D721Med (cell line): ENCODE measurements at places on chromosomes 1 and 21.
A peak's percentile ranks its signal among the peaks of the same experiment; 100 is the strongest.

- DNase-seq: no peak
Observed at GRCh38 chr1:228087771-228088251, 5.3 kb downstream of the ARF1 start.

DNA sequence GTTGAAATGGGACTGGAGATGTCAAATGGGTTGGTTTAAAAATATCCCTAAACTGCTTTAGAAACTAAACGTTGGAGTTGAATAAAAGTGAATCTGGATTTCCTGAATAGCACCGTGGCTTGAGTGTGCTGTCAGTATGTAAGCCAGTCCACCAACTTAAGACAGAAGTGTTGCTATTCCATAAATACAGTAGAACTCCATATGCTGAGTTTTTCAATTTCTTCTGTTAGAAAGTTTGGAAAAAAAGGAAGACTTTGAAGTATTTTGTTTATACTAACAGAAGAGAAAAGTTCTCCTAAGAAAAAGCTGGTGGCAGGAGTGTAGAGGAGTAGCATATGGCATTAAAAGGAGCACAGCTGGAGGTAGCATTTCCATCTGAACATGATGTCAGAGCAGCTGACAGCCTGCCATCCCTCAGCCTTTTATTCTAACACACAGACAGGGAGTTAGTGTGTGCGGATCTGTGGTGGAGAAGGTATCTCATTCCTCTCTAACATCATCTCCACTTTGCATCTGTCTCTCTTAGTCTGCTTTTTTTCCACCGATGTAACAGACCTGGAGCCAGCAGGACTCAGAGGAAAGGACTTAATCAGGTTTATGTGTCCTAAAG, at the start of gene ZBTB18:
ZBTB18 (plus strand) TSS at position 449 of the 610 bp plus-strand sequence; CDS start at position 598, 149 bp downstream.
- peak; percentile 68 for DNase-seq

GRCh38 chr1:33221385-33221758, 34.9 kb upstream of the ZNF362 start:
- no peak for DNase-seq

DNA sequence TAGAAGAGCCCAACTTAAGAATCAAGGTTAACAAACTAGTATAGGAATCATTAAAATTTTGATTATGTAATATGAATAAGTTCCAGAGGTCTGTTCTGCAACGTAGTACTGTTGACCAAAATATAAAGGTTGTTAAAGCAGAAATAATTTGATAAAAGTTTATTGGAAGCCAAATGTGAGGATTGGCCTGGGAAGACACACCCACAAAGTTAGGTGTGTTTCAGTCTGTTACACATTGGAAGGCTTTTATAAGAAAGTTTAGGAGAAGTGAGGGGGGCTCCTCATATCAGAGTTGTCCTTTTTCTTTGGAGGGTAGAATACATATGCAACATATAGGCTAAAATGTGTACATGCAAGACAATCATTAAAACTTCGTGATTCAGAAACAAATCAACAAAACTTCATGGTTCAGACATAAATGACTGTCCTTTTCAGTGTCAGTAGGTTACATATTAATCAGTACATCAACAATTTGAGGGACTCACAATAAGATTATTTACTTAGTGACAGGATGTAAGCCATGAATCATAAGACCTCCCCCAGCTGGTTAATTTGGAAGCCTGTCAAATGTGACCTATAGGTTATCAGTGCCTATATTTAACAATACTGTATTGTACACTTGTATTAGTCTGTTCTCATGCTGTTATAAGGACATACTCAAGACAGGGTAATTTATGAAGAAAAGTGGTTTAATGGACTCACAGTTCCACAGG, 245.0 kb upstream of the B3GALT2 start:
- no peak for DNase-seq

DNA sequence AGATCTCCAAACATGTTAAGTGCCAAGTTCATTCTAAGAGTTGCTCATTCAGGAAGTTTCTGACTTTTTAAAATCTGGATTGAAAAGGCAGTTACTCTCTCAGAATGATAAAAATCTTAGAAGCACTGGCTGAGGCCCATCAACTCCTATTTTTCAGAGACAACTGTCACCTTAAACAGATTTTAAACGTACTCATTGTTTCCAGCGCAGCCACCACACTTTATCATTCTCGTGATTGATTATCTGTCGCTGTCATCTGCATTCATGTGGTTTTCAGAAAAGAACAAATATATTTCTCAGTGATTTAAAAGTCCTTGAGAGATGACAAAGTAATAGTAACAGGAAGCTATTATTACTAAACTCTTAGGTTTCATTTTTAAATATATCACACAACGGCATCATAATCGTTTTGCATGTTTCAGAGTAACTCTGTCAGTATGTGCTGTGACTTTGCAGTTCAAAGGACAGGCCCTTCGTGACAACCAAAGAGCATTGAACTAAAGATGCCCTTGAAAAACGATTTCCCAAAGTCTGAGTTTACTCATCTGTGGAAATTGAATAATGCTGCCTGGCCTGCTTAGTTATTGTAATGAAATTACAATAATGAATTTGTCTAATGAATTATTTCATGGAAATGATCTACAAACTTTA, 14.9 kb upstream of the KCNK1 start:
- no peak for DNase-seq

GRCh38 chr1:151705753-151706463, 10.7 kb downstream of the CELF3 start:
- no peak for DNase-seq

DNA sequence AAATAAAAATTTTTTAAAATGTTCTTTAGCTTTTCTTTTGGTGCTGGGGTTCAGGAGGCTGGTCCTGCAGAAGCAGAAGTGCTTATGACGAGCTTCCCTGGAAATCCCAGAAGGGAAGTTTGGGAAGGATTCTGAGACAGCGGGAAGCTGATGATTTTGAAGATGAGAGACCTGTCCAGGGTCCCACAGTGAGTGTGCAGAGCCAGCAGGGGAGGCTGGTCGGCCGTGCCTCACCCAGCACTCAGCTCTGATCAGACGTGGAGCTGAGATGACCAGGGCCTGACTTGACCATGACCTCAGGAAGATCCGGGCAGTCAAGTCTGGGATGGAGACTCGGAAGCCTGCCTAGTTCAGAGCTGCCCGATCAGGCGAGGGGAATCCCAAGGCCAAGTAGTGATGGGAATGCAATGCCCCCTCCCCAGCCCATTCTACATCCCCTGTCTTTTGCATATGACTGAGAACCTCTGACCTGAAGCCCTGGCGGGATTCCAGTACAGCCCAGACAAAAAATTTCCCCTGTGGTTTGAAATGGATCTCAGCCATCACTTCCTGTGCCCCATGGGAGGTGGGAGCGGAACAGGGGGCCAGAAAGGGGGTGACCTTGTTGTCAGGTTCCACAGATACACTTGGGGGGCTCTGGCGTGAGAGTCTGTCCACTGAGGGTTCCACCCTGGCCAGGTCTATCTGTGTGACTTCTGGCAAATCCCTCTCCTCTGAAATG, 96.8 kb upstream of the RUNX3 start:
- no peak for DNase-seq

GRCh38 chr1:245715291-245715701, 560.5 kb downstream of the KIF26B start:
- DNase-seq: no peak

DNA sequence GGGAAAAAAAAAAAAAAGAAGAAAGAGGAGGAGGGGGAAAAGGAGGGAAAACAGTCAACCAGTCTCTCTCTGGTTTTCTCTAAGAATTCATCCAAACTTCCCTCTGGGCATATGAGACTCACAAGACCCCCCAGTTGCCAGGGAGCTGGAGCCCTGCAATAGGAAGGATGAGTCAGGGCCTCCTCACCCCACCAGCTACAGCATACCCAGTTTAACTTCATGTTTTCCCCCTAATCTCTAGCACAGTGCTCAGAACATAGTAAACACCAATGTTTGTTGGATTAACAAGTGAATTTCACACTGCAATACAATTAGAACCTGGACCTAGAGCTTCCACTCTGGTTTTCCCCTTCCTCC, 7.8 kb downstream of the F11R start:
- DNase-seq: no peak

- DNase-seq: no peak
Observed at GRCh38 chr1:3628445-3628844, 3.6 kb downstream of the TPRG1L start.

DNA sequence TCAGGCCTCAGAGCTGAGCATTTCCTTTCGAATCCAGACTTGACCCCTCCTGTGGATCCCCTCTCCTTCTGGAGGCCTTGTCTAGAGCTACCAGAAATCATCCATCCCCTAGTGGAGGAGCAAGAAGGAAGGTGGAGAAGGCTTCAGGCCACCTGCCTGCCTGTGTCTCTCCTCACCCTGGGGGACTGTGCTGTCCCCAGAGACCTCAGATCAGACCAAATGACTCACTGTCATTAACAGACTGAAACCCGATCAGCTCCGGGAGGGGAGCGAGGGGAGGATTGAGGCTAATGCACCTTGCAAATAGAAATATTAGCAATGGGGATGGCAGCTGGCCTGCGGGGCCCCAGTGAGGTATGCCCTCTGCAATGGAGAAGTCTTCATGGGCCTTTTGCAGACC, 2.1 kb downstream of the MYBPH start:
- peak; percentile 97 for DNase-seq

DNA sequence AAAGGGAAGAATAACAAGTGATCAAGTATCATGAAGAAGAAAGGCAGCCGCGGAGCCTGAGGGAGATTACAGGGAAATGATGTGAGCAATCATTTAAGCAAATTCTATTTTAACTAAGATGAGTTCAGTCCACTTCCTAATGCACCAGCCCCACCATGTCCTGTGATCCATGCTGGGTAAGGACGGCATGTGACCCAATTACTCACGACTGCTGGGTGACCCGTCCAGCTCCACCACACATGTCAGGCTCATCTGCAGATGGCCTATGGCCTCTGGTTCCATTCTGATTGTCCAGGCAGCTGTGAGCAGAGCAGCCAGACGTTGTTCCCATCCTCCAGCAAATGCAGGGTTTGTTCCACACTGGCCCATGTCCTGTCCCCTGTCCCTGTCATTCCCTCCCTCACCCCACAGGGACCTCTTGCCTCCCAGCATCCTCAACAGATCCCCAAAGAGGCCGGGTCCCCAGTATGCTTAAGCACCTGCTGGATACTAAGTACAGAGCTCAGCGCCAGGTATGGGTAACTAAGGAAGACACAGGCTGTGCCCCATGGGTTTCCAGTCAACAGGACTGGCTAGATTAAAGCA, 87.9 kb downstream of the MATN1 start:
- DNase-seq: no peak

DNA sequence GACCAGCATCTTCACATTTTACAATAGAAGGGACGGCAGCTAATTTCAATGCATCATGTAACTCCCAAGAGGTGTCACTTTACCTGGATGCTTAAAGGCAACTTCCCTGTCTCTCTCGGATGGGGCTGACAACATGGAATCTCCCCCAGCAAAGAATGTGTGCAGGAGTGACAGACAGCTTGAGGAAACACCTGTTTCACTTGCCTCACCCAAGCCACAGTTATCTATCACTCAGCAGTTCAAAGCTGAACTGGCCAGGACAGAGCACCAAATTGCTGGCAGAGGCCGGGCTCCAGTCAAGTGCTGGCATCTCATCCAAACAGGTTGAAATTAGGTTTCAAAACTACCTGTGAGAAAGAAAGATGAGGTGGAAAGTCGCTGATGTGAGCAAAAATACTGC, 538.0 kb upstream of the PLXNA2 start:
- no peak for DNase-seq
